ENCODE measurements at places on chromosomes 6 and 20.

DNA sequence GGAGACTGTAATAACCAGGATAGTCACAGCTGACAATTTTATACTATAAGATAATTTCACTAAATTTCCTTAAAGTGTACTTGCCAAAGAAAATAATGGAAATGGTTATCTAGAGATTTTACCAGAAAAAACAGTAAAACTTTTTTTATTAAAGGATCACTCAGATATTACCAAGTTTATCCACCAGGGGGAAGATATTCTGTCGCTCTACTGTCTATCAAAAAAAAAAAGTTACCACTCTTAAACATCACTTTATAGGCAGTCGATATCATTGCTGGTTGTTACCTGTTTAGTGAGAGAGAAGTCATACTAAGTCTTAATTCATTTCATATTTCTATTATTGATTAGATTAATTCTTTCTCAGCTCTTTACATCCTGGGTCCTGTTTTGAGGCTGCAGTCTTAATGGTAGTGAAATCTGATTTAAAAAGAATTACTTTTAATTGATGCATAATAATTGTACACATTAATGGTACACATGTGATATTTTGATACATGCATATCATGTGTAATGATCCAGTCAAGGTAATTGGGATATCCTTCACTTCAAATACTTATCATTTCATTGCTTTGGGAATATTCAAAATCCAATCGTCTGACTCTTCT lies 18.9 kb downstream of the L3MBTL3 start:
- DNase-seq: no peak

DNA sequence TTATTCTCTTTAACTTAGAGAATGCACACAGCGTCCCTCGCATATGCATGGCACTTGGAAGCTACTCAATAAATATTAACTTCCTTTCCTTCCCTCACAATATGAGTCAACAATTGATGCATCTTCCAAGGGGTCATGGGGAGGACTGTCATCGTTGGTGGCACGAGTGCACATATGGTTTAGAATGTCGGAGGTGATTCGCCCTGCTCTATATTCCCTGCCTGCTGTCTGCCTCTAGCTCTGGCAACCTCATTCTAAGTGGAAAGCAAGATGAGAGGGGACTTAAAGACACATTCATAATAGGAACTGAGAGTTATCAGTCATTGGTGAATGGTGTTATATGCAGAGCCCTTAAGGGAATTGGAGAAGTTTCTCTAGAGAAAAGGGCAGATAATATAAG lies 44.6 kb downstream of the MAK start:
- no peak for DNase-seq

- no peak for DNase-seq
Measured at GRCh38 chr20:6075428-6076219, 21.8 kb upstream of the LRRN4 start.

- DNase-seq: no peak
Measured at GRCh38 chr6:164967102-164967501, 342.3 kb downstream of the C6orf118 start.

DNA sequence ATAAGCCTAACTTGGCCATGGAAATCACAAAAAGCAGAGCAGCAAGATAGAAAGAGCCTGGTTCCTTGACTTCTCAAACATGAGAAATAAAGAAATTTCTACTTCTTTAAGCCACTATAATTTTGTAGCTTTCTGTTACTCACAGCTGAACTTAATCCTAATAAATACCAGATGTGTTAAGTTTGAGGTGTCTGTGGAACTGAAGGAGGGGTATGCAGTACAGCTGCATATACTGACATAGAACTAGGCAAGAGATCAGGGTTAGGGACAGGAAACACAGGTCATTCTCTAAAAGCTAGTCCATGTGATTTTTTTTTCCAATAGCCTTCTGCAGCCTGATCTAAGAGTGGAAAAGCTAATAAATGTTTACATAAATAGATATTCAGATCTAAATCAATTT lies 123.9 kb downstream of the COL12A1 start:
- DNase-seq: no peak

DNA sequence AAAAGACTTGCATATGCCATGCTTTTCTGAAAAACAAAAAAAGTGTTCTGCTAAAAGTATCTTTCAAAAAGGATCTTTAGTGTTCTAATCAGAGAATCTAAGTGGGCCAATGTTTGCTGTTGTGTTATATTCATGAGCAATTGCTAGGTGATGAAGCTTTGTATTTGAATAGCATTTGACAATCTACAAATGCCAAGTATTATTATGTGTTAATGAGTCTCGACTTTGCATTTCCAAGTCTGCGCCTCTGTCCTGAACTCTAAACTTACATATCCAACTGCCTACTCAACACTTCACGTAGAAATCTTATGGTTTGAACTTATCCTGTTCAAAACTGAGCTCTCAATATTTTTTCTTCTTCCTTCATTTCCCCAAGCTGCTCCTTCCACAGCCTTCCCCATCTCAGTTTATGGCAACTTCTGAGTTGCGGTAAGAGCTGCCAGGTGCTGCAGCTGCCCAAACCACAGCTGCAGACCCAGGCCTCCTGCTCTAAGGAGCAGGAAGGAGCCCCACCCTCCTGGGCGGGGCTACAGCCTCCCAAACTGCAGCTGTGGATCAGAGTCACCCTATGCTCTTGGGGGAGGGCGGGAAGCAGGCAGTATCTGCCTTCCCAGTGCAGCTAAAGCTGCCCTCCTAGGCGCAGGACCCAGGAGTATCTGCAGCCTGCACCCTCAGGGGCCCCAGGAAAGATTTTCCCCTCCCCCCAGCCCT lies 16.7 kb upstream of the MAK start:
- no peak for DNase-seq

GRCh38 chr20:25233016-25233772 lies 14.7 kb upstream of the PYGB start:
- no peak for DNase-seq

DNA sequence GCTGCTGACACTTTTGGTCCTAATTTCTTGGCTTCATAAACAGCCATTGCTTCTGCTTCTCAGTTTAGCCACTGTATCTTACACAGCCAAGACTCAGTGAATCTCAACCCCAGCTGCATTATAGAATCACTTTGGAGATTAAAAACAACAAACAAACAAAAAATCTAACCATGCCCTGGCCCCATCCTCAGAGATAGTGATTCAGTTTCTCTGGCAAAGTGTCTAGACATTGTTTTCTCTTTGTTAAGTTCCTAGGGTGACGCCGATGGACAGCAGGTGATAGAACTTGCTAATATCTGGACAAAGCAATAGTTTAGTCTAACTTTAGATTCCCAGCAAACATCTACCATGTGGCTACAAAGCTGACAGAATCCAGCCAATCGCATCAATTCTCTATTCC lies 2.9 kb downstream of the ADGRF5 start:
- DNase-seq: no peak

- DNase-seq: no peak
Measured at GRCh38 chr6:34496103-34496685, 30.3 kb downstream of the PACSIN1 start.

DNA sequence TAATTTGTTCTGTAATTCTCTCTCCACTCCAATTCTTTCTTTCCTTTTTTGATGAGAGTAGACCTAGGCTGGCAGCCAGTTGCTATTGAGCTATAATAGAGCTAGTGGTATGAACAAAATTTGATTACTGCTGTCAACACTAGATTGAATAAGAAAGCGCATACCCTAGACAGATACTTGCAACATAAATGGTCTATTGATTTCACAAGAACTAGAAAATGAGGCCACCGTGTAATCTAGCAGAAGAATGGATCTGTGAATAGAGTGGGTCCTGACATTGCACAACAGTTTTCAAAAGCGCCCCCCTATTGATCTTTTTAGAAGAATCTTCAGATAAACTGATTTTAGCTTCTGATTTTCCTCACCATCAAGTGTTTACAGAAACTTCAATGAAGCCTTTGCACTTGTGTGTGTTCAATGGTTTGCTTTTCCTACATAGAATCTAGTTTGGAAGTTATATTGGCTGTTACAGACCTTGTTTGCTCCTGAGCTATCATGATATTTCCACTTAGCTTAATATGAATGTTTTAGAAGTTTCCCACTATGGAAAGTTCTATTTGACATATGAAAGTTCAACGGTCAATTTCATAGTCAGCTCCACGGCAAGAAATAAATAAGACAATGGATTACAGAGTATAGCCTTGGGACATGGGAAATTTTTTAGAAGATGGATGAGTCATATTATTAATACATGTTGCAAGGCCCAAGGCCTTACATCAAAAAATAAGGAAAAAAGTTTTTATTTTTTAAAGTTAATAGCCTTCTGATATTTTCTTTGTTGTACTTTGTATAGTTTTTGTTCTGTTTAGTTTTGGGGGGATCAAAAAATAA lies 55.6 kb downstream of the UTRN start:
- DNase-seq: no peak

- no peak for DNase-seq
Measured at GRCh38 chr20:63449796-63450730, 22.4 kb downstream of the KCNQ2 start.

DNA sequence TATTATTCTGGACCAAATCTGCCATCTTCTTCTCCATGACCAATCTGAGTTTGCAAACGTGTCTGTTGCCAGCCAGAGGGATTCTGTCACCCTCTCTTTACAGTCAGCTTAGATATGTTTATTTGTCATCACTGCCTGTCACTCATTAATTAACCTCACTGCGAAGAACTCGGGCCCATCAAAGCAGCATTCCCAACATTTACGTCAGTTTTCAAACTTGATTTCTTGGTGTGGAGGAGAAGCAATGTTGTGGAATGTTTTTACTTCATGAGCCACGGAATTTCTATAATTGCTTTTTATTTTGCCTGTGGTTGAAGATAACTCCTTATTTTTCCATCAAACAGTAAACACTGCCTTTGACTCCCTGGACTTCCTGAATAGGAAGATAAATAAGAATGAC lies 91.8 kb upstream of the CNKSR3 start:
- no peak for DNase-seq

- DNase-seq: no peak
Measured at GRCh38 chr20:53379014-53379832, 214.4 kb downstream of the ZNF217 start.

DNA sequence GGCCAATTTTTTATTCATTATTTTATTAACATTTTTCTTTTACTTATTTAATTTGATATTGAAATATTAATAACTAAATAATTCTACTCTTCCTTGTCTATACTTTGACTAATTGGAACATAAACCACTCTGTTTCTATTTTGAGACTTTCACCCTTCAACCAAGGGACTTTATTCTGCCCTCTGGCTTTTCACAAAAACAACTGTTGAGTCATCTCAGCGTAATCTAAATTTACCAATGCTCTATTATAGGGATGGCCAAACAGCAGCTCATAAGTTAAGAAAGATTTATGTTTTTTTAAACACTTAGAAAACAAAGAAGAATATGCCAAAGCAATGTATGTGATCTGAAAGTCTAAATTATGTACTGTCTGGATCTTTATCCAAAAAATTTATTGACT lies 46.7 kb downstream of the DOP1A start:
- DNase-seq: no peak

DNA sequence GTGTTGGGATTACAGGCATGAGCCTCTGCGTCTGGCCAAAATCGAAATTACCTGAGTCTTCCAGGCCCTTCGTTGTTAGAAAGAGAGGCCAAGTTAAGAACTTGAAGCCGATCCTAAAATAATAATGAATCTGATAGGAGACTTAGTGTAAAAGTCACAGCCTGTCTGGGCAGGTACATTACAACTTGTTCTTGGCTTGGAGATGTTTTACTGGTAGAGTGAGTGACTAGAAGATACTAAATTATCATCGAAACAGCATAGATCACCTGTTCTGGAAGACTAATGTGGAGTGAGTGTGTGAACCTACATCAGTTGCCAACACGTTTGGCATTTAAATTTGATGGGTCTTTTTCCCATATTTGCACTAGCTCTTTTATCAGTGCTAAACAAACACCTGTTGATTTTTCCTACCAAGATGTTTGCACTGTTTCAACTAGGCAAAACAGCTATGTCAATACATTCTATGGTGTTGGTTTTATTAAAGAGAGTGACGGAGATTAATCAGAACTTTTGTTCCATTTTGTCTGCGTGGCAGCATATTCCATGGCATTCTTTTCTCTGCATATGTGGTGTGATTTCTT lies 4.6 kb upstream of the TMEM217 start:
- no peak for DNase-seq

GRCh38 chr6:11207199-11207968 lies 25.1 kb downstream of the NEDD9 start:
- DNase-seq: no peak

DNA sequence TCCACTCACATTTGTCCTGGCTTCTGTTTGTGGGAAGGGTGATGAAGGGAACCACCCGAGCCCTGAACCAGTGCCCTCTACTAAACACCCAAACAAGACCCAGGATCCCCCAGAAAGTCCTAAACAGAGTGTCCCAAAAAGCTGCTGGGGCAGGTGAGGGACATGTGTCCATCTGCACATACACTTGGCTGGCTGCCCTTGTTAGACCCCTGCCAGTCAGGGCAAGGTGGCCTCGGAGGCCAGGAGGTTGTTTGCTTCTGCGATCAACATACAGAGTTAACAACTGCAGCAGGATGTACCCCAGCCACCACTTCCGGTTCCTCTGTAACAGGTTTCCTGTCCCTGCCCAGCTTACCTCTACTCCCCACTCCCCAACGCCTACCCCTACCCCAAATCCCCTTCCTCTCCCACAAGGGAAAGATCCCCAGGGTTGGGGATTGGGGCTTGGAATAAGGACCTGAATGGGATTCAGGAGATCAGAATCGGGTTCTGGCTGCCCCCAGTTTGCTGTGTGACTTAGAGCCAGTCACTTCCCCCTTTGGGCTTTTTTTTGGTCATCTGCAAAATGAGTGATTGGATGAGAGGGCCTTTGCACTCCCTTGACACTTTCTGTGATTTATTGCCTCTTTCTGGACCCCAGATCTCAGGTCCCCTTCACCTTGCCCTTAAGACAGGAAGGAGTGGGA lies 13.9 kb downstream of the DEF6 start:
- peak; percentile 55 for DNase-seq

DNA sequence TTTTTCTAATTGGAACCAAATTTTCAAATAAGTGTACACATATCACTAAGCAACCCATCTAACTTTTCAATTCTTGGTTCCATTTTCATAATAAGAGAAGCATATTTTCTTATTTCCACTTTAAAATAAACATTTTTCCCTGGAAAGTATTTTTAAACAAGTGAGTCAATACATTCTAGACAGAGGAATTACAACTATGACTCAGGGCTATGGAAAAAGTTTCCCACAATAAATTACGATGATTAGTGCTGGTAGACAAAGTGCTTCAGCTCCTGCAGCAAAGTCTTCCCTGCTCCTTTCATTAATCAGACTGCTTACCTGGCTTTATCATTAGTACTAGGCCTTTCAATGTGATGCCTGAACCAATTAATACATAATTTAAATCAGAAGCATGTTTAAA lies 322.5 kb downstream of the HACE1 start:
- DNase-seq: no peak

- peak; percentile 64 for DNase-seq
Measured at GRCh38 chr20:50146732-50147662, 6.5 kb downstream of the PEDS1 start.

Measured in activated CD4-positive, CD25-positive, alpha-beta regulatory T cell treated with anti-CD3 and anti-CD28 coated beads, Interleukin-2, amount 50 U/mL, for 72 hours (primary cell).